ENCODE measurements at places on chromosomes 12 and 14.

DNA sequence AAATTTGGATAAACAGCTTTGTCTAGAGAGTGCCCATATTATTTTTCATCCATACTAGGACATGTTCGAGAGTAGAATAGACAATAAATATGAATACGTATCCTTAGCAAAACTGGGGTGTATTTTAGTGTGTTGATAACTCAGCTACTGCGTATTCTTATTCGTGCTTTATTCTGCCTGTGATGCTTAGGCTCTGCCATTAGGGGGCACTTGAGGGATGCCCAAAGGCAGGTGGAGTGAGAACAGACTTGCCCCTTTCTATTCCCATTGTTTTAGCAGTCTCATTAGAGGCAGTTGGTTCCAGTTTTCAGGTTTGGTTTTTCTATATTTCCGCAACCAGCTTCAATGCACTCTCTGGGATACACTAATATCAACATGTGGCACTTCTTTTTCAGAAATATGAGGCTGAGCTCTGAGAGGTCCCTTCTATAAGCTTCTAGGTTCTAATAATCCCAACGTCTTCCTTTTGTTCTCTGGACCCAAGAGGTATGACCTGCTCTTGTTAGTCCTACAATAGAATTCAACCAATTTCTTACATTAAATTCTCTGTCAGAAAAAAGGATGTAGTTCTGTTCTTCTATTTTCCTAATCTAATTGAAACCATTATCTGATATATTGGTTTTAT is 985.7 kb upstream of the FBXO33 start:
- no peak for DNase-seq

DNA sequence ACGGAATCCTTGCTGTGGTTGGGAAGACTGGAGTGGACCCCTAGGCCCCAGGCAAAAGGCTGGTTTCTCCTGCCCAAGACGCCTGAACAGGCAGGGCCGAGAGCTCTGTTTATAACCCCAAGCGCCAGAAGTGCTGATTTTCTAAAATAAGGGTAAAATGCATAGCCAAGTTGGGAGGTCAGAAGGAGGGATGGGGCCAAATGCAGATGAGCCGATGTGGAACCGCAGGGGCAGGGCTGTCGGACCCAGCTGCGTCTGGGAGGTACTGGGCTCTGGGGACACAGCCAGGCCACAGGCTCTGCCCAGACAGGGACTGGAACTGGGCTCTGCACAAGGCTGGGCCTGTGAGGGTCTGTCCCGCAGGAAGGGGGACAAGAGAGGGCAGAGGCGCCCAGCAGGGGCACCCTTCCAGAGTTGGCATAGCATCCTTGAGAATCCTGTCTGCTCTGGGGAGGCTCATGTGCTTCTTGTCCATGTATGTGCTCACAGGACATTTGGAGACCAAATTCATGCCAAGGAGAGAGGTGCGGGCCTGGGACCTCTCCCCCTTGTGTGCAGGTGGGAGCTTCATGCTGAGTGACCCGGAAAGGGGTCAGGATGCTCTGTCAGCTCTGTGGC is 49.1 kb downstream of the JAG2 start:
- no peak for DNase-seq

- DNase-seq = no peak
These were observed 10.3 kb downstream of the EXOC3L4 start for GRCh38 chr14:103104654-103105452.

DNA sequence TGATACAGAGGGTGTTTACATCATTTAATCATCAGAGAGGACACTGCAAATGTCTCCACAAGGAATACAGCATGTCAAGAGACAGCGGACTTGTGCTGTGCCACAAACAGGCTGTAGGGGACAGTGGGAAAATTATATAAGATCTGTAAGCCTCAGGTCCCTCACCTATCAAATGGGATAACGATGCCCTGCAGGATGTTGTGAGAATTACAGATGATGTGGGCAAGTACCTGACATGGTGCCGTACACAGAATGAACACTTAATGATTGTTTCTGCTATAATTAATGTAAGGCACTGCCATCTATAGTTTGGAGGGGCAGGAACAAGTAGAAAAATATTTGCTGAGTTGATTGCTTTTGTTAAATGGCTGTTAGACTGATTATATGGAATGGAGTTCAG is 81.9 kb upstream of the GTF2A1 start:
- DNase-seq = no peak

GRCh38 chr12:12990700-12991468 is 9.2 kb downstream of the HEBP1 start:
- DNase-seq = no peak

- DNase-seq = no peak
These were observed 7.1 kb downstream of the RAPGEF3 start for GRCh38 chr12:47751561-47751960.

GRCh38 chr12:103626498-103626897 is 39.4 kb downstream of the STAB2 start:
- no peak for DNase-seq

DNA sequence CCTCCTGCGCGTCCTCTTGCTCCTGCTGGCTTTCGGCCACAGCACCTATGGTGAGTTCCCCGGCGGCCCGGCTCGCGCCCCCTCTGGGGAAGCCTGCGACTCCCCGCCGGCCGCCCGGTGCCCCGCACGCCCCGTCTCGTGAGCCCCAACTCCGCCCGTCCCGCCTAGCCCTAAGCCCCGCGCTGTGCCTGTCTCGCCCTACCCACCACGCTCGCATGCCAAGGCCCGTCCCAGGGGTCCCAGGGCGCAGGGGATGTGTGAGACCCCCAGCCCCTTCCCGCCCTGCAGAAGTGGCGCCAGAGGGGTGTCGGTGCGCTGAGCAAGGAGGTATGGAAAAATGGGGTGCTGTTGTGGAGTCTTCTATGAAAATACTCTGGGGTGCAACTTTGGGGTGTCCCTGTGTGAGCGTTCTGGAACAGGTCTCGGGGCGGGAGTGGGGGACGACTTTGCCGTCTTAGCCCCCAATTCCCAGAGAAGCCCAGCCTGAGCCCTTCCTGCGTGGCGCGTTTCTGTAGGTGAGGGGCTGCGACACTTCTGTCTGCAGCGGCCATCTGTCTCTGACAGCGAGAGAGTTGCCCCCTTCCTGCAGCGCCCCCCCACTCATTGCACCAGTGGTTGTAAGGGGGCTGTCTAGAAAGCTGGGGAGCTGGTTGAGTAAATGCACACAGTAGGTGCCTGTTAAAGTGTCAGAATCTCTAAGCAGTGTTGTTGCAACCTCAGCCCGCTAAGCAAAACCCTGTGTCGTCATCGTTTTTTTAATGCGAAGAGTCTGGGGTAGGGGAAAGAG is 587 bp downstream of the DLK1 start:
- DNase-seq = no peak

- no peak for DNase-seq
These were observed 2.1 kb downstream of the NKX2-8 start for GRCh38 chr14:36580141-36580855.

GRCh38 chr12:52698651-52699340 is 4.5 kb downstream of the KRT77 start:
- DNase-seq = no peak

- no peak for DNase-seq
These were observed 26.8 kb downstream of the KLRK1 start for GRCh38 chr12:10362828-10363657.

All from BJ (cell line).